MM.1S (cell line): ENCODE measurements at places on chromosomes 1 and 21.

DNA sequence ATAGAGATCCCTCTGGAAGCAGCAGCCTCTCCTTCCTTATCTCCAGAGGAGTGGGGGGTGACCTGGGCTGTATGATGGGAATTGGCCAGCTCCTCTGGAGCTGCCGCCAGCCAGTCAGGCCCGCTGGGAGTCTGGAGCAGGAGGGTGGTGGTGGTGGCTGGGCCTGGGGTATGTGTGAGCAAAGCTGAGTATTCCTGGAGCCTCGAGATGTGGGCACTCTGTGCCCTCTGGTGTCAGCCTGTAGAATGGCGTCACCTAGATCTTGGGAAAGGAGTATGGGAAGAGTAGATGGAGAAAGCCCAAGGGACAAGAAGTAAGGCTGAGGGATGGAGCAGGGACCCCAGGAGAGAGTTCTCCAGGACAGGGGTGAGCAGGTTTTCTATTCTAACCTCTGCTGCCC, 16.0 kb downstream of the VANGL2 start:
- DNase-seq, result no peak

DNA sequence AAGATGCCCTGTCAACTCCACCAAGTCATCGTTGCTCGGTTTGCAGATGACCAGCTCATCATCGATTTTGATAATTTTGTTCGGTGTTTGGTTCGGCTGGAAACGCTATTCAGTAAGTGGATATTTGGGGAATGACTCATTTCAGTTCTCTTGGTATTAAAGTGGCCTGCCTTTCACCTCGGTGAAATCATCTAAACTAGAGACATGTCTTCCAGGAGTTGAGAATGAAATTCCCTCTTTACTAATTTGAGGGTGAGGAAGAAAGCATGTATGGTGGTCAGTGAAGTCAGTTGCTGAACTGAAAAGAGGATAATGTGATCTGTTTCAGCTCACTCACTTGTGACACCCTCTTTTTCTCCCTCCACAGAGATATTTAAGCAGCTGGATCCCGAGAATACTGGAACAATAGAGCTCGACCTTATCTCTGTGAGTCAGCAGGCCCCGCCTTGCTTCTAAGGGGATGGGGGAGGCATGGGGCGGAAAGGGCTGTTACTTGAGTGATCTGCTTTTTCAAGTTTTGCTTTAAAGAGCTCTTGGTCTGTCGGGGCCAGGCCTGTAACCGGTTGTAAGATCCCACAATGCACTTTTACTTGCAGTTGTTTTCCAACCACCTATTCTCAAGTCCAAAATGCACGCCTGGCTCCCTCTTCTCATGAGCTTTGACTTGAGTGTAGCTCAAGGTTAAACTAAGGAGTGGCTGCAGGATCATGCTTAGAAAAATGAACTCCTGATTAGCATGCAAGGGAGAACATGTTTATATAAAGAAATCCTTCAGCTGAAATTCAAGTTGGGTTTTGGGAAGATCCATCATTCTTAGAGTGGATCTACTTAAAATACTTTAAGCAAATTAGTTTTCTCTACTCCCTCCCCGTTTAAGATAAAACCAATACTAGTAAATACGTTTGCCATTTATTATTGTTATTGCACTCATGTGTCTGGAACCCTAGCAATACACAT, 59.8 kb downstream of the CAPN2 start:
- DNase-seq, result peak; percentile 3

DNA sequence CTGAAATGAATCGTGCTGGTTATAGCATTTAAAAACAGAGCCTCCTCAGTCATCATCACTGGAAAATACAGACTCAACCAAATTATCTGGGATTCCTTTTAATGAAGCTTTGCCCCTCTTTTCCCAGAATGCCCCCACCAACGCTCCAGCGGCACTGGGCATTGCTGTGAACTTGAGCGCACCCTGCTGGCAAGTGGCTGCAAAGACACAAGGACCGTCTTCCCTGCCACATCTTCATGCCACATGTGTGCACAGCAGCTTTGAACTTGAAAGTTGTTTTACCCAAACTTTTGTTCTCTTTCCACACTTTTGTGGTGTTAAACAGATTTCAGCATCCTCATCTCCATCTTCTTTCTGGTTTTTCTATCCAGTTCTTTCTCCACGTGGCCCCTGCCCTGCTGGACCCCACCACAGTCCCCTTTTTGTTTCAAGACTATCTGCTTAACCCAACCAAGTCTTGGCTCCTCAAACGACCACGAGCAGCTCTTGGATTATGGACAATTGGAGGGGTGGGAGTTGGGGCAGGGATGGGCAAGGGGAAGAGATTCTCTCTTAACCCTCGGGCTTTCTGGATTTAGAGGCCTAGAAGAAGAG, 12.8 kb upstream of the LMX1A start:
- DNase-seq, result peak; percentile 64

DNA sequence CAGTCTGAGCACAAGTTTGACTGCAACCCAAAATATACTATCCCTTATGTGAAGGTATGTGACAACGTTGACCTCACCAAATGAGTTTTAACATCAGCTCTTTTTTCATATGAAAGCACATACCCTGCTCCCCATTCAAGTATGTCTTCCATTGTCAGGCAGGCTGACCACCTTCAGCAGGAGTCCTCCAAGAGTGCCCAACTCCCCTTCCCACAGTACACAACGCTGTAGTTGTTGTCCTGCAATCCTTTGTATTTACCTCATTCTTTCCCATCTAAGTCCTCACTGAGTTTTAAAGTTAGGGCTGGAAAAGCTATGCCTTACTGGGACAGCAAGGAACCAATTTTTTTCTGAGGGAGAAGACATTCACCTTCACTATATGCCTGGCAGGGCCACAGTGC, 14.7 kb downstream of the SFPQ start:
- no peak for DNase-seq

DNA sequence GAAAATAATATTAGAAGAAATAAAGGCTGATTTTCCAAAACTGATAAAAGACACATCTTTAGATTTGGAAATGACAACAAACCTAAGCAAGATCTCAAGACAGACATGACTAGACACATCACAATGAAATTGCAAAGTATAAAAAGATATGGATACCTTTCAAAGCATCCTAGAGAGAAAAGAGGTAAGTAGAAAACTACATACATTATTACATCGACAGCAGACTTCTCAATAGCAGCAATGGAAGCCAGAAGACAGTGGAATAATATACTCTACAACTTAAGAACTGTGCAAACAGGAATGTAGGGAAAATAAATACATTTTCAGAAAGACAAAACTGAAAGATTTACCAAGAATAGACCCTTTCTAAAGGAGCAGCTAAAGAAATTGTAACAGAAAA, 50.2 kb downstream of the DENND1B start:
- no peak for DNase-seq

DNA sequence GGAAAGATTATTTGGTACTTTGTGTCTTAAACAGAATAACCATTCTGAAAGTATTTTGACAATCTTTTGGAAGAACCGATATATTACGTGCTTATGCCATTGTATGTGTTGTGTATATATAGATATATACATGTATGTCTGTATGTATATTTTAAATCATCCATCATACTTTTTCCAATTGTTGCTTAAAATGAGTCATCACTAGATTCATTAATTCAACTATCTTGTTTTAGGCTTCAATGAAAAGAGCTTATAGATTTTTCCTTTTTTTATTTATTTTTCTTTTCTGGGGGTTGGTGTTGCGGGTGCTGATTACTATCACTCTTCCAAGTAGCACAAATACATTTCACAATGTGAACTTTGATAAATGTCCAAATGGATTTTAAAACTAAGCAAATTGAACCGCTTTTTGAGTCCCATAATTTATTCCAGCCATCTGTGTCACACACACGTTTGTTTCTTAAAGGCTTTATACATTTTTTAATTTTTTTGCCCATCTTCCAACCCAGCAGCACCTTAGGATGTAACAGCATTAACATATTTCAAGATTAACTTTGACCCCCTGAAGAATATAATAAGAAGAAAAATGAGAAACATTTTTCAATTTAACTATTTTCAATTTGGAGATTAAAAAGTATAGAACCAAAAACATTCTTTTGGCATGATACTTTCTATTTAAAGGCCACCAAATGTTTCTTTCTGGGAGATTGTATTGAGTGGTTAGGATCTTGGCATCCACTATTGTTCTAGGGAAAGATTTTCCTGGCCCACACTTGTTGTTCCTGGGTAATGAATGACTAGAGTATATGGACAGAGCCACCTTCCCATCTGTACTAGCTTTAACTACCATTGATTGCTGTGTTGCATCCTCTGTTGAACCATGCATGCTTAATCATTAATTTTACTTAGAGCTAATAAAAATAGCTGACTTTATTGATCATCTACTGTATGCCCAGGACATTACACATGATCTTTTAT, 9.3 kb upstream of the DPYD start:
- no peak for DNase-seq

- DNase-seq, result no peak
Observed at GRCh38 chr1:159652506-159652905, 61.9 kb downstream of the CRP start.

DNA sequence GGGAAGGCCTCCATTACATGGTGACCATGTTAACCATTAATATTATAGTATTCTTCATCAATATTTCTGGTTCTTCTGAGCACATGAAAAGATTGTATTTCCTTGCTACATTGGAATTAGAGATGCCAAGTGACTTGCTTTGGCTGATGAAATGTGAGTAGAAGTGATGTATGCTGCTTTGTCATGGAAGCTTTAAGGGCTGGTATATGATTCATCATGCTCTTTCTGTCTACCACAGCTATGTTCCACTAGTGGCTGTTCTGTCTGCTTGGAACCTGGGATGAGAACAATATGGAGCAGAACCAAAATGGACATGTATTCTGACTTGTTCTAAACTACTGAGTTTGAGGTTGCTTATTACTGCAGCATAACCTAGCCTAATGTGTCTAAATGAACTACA, 163.3 kb downstream of the TM2D1 start:
- DNase-seq, result no peak

DNA sequence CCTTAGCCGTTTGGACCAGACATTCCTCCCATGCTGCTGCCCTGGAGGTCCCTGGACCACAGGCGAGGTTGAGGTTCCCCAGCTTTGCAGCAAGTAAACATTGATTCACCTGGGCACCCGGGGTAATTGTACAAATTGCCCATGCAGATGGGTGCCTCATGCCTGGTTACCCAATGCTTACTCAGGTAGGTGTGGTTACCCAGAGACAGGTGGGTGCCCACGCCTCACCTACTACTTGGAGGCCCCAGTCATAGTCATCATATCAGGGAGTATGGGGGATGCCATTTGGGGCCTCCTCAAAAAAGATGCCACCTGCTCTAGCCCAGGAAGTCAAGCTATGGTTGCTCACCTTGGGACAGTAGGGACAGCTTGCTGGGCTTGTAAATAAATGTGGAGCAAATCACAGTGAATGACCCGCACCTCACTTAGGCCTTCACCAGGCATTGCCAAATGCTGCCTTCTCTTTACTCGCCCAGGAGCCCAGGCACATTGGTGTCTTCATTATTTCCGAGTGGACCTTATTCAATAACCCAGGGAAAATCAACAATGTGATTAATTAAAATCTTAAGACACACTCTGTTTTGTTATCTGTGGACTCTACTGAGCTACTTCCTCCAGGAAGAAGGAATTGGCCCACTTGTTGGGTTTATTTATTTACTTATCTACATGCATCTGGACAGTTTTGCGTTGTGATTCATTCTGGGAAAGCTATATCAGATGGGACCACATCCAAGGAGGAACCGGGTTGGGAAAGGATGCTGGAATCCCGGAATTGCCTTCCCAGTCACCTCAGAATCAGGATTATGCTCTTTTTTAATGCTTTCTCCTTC, 35.6 kb upstream of the GRHL3 start:
- no peak for DNase-seq

- DNase-seq, result no peak
Observed at GRCh38 chr1:55326496-55327243, 111.5 kb upstream of the USP24 start.

DNA sequence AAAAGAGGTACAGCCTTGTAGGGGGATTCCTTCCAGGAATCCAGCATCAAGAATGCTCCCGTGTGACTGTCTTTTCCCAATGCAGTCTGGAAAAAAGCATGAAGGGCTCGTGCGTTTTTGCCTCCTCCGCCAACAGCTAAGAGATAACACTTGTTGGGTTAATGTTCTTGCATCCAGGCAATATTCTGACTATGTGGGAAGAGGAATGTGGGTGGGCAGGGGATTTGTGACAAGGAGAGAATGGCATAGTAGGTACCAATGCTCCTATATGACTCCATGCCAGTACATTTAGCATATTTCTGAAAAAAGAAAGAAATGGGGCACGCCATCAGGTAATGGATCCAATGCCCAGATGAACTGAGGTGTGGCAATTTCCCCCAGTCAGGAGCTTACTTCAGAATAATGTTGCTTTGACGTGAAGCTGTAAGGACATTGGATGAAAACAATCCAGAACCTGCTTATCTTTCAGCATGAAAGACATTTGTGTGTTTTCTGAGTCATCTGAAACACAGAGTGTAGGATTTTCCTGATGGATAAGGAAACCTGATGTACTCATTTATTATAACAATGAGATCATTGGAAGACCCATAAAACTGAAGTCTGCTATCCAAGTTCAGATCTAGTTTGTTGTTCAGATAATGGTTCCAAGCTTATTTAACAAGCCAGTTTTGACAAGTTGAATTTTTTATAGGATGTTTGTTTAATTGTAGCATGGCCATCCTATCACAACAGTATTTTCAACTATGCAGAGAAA, 105.5 kb downstream of the LYPLAL1 start:
- no peak for DNase-seq

DNA sequence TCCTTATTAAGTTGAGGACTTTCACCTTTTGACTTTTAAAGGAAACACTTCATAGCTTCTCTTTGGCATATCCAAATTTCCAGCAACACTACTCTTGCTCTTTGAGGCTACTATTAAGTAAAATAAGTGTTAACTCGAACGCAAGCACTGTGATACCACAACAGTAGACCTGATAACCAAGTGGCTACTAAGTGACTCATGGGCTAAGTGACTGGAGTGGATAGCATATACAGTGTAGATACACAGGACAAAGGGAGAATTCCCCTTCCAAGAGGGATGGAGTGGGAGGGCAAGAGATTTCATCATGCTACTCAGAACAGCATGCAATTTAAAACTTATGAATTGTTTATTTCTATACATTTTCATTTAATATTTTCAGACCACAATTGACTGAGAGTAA, 9.8 kb upstream of the KCNA3 start:
- no peak for DNase-seq

DNA sequence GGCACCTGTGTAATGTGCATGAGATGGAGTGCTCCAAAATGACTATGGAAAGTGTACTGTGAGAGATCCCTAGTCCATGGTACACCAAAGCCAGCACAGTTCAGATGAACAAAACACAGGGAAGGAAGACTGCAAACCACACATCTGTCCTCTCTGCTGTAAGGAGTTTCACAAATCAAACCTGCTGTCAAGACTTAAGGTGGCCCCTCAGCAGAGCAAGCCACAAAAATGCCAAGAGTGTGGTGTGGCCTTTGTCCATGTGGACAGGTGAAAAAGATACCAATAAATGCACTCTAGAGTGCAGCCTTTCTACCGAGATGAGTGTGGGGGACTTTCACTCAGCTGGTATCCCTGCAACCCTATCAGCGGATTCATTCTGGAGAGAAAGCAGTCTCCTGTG, 12.9 kb downstream of the ZNF648 start:
- DNase-seq, result peak; percentile 70

GRCh38 chr1:234108921-234109320, 204.4 kb downstream of the SLC35F3 start:
- DNase-seq, result no peak
